ENCODE measurements at places on chromosomes 1 and 21.

- DNase-seq = no peak
These were observed 4.6 kb downstream of the COL18A1 start for GRCh38 chr21:45409466-45410150.

DNA sequence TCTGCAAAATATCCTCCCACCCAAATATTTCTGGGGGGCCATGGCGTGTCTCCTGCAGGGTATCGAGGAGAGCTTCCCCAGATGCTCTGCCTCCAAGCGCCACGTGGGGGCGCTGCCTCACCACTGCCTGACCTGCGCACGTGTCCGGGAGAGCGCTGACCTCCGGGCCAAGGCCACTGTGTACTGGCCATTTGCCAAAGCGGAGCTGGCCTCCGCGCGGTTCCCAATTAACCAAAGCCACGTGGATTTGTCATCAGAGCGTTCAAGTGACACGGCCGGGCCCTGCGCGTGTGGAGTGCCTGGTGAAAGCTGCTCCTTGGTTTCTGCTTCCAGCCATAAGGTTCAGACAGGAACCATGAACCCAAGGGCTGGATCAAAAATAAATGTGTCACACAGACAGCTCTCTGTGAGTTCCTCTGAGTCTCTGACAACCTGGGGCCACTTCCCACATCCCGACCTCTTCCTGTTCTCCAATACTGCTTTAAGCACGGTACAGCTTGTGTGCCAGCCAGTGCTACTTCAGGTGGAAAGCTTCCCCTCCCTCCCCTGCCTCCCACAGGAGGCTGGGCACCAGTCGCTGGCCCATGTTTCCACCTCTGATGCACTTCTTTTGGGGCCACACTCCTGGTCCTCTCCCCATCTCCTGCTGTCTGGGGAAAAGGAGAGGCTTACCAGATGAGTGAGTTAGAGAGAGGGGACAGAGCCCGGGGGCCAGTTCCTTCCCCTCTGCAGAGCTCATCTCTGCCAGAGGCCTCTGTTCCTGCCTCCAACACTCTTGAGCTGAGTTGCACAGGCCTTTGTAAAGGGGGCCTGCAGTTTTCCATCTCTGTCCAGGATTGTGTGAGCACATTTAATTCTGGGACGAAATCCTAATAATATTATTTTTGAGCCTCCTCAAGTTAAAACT lies 26.1 kb downstream of the ZP4 start:
- peak; percentile 15 for DNase-seq

- no peak for DNase-seq
These were observed 395.8 kb upstream of the VAMP3 start for GRCh38 chr1:7375329-7375728.

- DNase-seq = no peak
These were observed 18.9 kb downstream of the CTNNBIP1 start for GRCh38 chr1:9891207-9891606.

- DNase-seq = no peak
These were observed 96.6 kb downstream of the ZFYVE9 start for GRCh38 chr1:52238474-52238873.
